ENCODE measurements at places on chromosomes 3 and 15. TPM values are rescaled to one million over a fixed set of nuclear protein-coding genes. Genes with fewer than 3 reads are reported as not detected.

DNA sequence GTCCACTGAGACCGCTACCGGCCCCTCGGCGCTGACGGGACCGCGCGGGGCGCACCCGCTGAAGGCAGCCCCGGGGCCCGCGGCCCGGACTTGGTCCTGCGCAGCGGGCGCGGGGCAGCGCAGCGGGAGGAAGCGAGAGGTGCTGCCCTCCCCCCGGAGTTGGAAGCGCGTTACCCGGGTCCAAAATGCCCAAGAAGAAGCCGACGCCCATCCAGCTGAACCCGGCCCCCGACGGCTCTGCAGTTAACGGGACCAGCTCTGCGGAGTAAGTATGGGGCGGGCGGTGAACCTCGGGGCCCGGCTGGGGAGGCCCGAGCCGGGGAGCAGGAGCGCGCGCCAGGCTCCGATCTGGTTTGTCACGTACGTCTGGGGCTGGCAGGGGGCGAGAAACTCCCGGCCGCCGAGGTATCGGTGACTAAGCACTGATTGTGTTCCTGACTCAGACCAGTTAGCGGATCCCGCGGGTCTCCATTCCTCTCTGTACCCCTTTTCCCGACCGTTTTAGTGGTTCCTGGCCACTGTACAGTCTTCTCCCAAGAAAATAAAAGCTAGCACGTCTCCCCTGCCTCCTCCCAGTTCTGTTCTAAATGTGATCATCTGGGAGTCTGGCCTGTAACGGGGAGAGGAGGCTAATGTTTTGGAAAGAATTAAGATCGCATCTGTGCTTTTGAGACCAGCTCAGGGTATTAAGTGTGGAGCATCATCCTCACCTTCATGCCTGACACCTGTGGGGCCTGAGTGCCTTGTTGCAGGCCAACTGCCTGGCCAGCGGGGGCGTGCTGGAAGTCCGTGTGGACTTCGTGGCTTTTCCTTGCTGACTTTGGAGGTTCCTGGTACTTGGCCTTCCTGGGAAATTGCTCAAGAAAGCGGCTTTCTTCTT is 691 bp downstream of the MAP2K1 start:
- DNase-seq = peak; percentile 78

MST1 gene
- total RNA-seq = 8.5 TPM

GRCh38 chr3:167783781-167784180 is 48.3 kb downstream of the SERPINI1 start:
- DNase-seq = no peak

- DNase-seq = no peak
Measured at GRCh38 chr3:153348457-153349107, 186.6 kb downstream of the RAP2B start.

- no peak for DNase-seq
Measured at GRCh38 chr15:29138260-29138659, 131.4 kb downstream of the NSMCE3 start.

DNA sequence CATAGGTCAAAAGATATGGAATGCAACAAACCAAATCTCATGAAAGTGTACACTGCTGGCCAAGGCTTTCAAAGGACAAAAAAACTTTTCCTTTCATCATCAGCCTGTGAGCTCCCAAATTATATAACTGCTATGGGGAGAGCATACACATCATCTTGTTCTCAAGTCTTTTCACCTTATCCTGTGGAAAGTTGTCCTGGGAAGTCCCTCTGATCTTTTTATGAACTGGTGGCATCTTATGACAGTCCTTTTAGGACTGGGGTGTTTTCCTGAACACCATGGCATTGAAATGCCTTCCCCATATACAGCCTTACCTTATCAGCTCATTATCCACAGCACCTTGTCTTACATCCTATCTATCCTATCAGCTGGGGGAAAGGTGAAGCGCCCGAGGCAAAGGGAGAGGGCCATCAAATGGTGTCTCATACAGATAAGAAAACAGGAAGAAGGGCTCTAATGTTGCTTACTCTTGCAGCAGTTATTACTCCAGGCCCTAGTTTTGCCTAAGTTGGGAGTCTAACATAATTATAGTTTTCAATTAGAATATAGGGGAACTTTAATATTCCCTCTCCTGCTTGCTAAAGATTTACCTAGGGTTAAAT is 61.5 kb upstream of the GOLIM4 start:
- DNase-seq = no peak

DNA sequence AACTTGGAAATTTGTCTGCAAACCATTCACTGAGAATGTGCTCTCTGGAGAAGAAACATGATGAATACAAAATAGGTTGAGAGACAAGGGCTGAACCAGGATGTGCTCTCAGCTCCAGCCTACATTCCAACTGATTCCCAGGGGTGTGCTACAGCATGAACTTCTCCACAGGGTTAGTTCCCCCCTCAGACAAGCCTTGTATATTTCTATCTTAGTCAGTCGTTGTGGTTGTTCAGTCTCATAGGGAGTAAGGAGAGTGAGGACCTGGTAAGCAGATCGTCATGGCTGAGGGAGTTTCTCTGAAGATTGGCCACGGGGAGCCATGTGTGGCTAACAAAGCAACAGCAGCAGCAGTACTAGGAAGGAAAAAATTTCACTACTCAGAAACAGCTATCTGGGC is 919.7 kb upstream of the CADM2 start:
- no peak for DNase-seq

Data from CD8-positive, alpha-beta memory T cell (primary cell).